ENCODE measurements at places on chromosomes 3 and 15. TPM values are rescaled to one million over a fixed set of nuclear protein-coding genes. Genes with fewer than 3 reads are reported as not detected.

GRCh38 chr3:194337965-194338753 is 13.0 kb downstream of the CPN2 start:
- no peak for DNase-seq

Gene KBTBD12
- total RNA-seq: not detected

Gene SENP8
- 1.4 TPM for total RNA-seq

DNA sequence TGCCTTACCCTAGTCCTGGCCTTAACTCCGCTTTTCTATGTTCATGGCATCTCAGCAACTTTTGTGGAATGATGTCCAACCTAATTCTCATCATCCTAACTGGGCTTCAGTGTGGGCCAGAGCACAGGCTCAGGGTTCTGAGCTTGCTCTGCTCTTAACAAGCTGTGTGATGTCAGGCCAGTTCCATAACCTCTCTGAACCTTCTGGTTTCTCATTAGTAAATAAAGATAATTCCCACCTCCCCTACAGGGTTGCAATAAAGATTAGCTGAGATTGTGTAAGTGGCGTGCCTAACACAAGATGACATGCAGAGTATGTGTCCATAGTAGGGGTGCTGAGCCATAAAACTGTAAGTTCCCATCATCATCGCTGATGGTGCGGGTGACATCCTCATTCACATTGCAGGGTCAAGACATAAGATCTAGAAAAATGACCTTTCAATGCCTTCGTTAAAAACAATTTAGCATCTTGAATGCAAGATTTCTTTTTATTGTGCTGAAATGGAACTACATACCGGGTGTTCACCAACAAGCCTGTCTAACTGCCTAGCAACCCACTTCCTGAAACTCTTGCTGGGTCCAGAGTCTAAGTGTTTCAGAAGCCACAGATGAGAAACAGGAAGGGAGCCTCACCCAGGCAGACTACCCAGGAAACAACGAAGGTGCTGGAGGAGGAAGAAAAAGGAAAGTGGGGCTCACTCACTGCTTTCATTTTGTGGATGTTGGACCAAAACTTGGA is 36.2 kb downstream of the CDCP1 start:
- no peak for DNase-seq

DNA sequence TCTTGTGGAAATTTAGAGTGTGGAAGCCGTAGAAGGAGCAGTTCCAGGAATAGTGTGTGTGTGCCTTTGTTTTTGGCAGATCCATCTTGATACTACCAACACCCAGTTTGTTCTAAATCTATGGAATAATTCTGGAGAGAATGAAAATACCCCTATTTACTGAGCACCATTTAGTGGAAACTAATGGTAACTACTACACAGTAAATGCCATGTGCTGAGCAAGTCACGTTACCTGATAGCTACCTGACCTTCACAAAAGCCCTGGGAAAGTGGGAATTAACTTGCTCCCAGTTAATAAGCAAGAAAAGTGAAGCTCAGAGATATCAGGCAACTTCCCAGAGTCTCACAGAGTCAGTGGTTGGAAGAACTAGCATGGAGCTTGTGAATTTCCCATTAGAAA is 137.7 kb downstream of the ARPP21 start:
- DNase-seq: no peak

- no peak for DNase-seq
Observed at GRCh38 chr3:111695636-111696117, 100.5 kb upstream of the ZBED2 start.

GRCh38 chr15:98668566-98669308 is 20.4 kb downstream of the IGF1R start:
- DNase-seq: no peak

GRCh38 chr3:71063773-71064290 is 519.7 kb downstream of the FOXP1 start:
- DNase-seq: no peak

GRCh38 chr15:74170875-74171578 is 2.5 kb upstream of the ISLR start:
- DNase-seq: no peak

Data from G401 (cell line).